ENCODE measurements at places on chromosomes 2 and 18. TPM values are rescaled to one million over a fixed set of nuclear protein-coding genes. Genes with fewer than 3 reads are reported as not detected.

GRCh38 chr2:129334128-129334527, 645.3 kb upstream of the RAB6C start:
- DNase-seq, result no peak

Gene CRYBA2
- not detected for total RNA-seq

GRCh38 chr2:186842373-186842772, 6.6 kb downstream of the ZSWIM2 start:
- no peak for DNase-seq

DNA sequence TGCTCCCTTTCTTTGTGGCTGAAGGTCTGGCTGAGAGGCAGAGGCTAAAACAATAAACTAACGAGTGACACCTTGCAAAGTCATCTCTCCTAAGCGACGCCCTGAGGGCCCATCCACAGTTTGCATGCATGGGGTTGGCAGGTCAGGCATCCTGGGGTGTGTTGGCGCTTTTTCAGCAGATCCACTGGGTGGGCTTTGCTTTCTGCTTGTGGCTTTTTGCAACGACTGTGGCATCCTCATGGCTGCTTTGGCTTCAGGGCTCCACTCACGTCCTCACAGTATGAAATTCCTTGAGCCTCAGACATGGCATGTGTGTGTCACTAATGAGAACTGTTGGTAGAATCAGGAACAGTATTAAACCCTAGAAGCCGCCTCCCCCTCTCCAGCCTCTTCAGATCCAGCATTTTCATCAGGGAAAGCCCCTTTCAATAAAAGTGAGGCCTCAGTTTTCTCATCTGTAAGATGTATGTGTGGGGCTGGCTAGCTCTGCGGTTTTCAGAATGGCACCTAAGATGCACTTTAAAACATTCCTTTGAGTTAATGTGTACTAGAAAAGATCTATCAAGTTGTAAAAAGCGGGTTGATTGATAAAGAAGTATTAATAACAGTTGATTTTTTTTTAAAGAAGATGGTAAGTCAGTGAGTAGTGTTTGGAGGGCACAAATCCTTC, 72.5 kb downstream of the SH3BP4 start:
- no peak for DNase-seq

- peak; percentile 22 for DNase-seq
Measured at GRCh38 chr2:241159116-241159515, 8.8 kb downstream of the PPP1R7 start.

Gene AQP12A
- total RNA-seq, result not detected

GRCh38 chr2:153645599-153645998, 167.0 kb upstream of the RPRM start:
- DNase-seq, result no peak

DNA sequence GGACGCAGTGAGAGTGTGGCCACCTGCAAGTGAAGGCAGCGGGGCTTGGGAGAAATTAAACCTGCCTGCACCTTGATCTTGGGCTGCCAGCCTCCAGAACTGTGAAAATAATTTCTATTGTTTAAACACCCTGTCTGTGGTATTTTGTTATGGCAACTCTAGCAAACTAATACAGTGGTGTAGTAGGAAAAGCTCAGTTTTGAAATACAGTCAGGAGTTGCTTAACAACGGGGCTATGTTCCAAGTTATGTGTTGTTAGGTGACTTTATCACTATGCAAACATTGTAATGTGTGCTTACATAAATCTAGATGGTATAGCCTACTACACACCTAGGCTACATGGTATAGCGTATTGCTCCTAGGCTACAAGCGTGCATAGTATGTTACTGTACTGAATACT, 93.4 kb upstream of the FN1 start:
- no peak for DNase-seq

Gene RTTN
- 9.7 TPM for total RNA-seq

Gene TUBB8B
- not detected for total RNA-seq

DNA sequence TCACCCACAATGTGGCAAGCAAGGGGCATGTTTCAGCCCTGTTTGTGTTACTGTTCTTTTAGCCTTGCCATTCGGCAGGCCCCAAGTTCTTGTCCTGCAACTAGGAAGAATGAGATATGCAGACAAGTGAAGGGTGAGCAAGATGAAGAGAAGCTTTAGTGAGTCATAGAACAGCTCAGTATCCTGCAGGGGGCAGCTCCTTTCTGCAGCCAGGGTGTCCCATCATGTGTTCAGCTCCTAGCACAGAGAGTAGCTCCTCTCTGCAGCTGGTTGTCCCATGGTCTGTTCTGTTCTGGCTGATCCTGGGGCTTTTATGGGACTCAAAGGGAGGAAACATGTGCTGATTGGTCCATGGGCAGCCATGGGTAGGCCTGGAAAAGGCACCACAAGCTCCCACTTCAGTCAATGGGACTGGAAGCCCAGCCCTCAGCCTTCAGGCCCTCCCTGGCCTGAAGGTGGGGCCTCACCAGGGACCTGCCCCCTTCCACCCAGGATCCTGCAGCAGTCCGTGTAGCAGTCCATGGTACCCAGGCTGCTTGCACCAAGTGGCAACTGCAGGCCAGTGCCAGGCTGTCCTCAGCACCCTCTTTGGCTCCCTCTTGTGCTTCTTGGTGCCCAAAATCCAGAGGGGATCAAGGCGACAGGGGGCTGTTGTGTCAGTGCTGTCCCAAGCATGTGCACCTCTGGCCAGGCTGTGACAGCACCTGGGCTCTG, 326.4 kb downstream of the NR4A2 start:
- peak; percentile 66 for DNase-seq

Gene KATNAL2
- 1.8 TPM for total RNA-seq

GRCh38 chr18:10681581-10682367, 155.9 kb downstream of the NAPG start:
- DNase-seq, result no peak

Gene CD207
- total RNA-seq, result not detected

GRCh38 chr18:46398005-46398404, 259.0 kb downstream of the LOXHD1 start:
- DNase-seq, result no peak

- no peak for DNase-seq
Measured at GRCh38 chr18:44691148-44691925, 10.6 kb downstream of the SETBP1 start.

- peak; percentile 67 for DNase-seq
Measured at GRCh38 chr2:3324404-3325281, 53.0 kb downstream of the EIPR1 start.

GRCh38 chr18:50172367-50172766, 22.6 kb downstream of the MYO5B start:
- no peak for DNase-seq

GRCh38 chr2:183214680-183215079, 90.4 kb downstream of the NUP35 start:
- no peak for DNase-seq

GRCh38 chr2:133652398-133652797, 84.1 kb upstream of the NCKAP5 start:
- no peak for DNase-seq

Gene NYAP2
- total RNA-seq, result not detected
